ENCODE measurements at places on chromosomes 7 and 10.
A peak's percentile ranks its signal among the peaks of the same experiment; 100 is the strongest.

- DNase-seq, result no peak
Observed at GRCh38 chr7:65475040-65475726, 101.5 kb downstream of the ZNF92 start.

DNA sequence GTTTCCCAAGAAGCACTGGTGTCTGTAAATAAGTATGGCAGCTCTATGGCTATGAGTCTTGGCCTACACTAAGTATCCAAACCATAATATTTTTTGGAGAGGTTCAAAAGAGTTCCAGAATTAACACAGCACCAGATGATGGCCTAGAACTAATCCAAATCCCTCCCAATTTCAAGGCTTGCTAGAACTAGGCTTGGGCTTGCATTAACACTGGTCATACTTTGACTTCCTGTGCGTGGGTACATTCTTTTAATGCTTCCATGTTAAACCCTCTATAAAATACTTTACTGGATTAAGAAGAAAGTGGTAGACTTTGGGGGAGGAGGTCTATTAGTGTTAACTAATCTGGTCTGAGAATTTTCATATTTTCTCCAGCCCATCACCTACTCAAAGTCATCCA, 3.1 kb downstream of the AASS start:
- DNase-seq, result no peak

DNA sequence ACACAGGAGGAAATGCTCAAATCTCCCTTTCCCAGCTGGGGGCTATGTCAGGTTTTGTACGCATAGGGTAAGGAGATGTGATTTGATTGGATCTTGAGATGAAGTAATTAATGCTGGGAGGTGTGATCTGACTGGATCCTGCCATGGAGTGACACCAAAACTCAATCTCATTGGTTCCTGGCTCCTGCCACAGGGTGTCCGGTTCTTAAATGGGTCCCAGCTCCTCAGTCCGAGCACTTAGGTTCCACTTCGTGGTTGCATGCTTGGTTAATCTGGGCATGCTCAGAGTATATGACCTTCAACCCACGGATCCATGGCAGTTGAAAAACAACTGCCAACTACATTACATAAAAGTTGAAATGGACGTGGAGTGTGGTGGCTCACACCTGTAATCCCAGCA, 3.1 kb upstream of the ZNF12 start:
- no peak for DNase-seq

DNA sequence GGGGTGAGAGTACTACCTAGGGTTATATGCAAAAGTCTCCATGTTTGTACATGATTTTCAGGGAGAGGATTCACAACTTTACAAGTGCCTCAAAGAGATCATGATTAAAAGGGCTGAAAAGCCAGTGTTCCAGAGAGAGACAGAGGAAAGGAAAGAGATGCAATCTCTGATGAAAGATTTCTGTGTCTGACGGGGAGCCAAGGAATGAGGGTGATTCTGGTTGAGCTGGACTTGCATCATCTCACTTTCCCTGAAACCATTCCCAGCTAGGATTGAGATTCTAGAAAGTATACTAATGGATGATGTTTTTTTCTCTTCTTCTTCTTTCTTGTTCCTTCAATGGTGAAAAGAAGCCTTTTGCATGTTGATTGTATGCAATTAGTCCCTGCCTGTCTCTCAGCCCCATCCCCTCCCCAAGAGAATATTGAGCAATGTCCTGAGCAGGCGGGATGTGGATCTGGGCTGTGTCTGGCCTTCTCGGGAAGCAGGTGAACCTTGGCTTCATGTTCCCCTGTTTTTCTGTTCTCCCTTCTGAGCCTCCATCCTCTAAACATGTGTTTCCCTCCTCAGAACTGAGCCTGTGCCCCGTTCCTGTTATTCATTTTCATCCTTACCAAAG, 186.1 kb downstream of the ZNF365 start:
- peak; percentile 77 for DNase-seq

DNA sequence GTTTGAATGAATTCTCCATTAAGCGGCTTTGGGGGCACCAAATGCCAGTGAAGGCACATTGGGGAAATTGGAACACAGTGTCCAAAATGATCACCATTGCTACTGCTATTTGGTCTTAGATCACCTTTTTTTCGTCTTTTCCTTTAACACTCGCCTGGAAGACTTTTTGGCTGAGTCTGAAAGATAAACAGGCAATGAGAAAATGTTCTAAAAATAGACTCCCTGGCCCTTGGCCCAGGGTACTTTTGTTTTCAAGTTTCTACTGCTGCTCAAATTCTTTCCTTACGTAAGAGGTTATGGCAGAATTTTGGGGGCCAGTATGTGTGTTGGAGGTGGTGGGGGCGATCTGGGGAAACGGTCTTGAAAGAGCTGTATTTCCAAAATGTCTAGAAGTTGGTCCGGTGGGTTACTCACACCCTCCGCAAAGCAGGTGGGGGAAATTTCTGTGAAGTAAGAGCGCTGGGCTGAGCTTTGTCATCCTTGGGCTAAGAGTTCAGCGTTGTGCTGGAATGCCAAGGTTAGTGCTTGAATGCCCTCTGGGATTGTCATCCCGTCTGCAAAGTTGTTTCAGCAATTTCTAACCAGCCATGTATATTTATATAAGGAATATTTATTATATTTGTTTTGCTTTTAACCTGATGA, 1.3 kb upstream of the ITPRIP start:
- peak; percentile 85 for DNase-seq

- no peak for DNase-seq
Observed at GRCh38 chr10:26327811-26328210, 110.3 kb upstream of the APBB1IP start.

Measured in choroid plexus epithelial cell (primary cell).